ENCODE measurements at places on chromosomes 4 and X.

- no peak overlapping the region for H3K4me3 ChIP-seq
- no peak for DNase-seq
- no peaks in the 10 kb centered on the region for H3K4me1 ChIP-seq
- H3K27me3 ChIP-seq, result no peaks in the 10 kb centered on the region
- no peaks in the 10 kb centered on the region for H3K36me3 ChIP-seq
Observed at GRCh38 chrX:23820235-23820782, 37.3 kb downstream of the SAT1 start.

- DNase-seq, result no peak
- H3K4me1 ChIP-seq, result peaks cover 9% of the 10 kb centered on the region
- no peaks in the 10 kb centered on the region for H3K27me3 ChIP-seq
- peak overlapping the region; percentile 26 for H3K4me3 ChIP-seq
- no peaks in the 10 kb centered on the region for H3K36me3 ChIP-seq
- H3K27ac ChIP-seq, result peak overlapping the region; percentile 59
Observed at GRCh38 chrX:74535086-74535407, 79.4 kb downstream of the RLIM start.

DNA sequence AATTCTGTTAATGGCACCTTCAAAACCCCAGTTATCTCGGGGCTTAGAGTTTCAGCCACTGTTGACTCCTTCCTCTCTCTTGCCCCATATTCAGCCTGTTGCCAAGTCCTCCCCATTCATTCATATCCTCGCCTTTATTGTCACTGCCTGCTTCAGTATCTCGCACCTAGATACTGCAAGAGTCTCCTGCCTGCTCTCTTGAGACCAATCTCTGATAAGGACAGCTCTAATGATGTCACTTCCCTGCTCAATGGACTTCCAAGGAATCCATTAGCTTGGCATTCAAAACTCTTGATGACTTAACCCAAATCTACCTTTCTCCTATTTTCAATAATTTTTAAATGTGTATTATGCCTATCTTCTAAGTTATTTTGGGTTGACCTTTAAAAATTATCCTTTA lies 1.1 kb upstream of the UBE2A start:
- H3K27me3 ChIP-seq, result no peaks in the 10 kb centered on the region
- H3K27ac ChIP-seq, result no peak overlapping the region
- DNase-seq, result no peak
- H3K4me3 ChIP-seq, result peak overlapping the region; percentile 85
- H3K4me1 ChIP-seq, result peaks cover 10% of the 10 kb centered on the region

GRCh38 chr4:174214101-174214878 lies 69.2 kb downstream of the FBXO8 start:
- no peak overlapping the region for H3K27ac ChIP-seq
- H3K27me3 ChIP-seq, result peaks cover 71% of the 10 kb centered on the region
- no peaks in the 10 kb centered on the region for H3K36me3 ChIP-seq
- no peak for DNase-seq

DNA sequence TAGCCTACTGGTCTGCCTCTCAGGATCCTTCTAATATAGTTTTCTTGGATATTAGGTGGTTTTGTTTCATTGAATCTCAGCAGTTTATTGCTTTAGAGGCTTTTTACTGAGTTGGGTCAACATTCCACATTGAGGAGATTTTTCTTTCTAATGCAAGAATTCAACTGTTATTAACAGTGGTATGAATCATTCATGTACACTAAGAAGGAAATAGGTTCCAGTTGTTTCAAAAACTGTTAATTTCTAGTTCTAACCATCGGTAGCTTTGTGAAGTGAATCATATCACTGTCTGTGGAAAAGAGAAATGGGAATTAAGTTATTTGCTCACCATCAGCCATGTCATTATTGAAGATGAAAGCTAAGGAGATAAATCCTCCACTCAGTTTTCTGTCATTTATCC lies 331.5 kb downstream of the RPA4 start:
- H3K4me1 ChIP-seq, result no peaks in the 10 kb centered on the region
- H3K27ac ChIP-seq, result no peak overlapping the region
- H3K36me3 ChIP-seq, result no peaks in the 10 kb centered on the region
- H3K4me3 ChIP-seq, result no peak overlapping the region
- no peaks in the 10 kb centered on the region for H3K27me3 ChIP-seq

DNA sequence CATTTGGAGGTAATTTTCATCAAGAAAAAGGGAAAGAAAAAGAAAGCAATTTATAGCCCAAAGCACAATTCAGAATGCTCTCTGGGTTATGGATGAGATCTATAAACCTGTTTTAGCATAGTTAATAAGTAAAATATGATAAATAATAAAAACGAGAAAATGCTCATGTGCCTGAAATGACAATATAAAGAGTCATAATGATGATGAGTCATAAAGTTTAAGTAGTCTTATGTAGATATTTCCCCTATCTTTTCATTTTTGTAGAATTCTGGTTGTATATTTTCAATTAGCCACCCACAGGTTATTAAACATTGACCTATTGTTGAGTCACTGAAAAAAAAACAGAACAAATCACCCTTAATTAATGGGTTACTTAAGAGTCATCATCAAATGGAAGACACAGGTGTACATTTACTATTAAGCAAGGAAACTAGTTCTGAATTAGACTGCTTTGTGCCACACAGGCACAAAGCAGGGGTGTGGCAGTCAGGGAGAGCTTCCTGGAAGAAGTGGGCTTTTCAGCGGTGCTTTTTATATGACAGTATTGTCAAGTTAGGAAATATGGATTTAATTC lies 29.3 kb downstream of the BEND4 start:
- no peaks in the 10 kb centered on the region for H3K27me3 ChIP-seq
- no peak overlapping the region for H3K27ac ChIP-seq
- H3K4me1 ChIP-seq, result no peaks in the 10 kb centered on the region
- H3K4me3 ChIP-seq, result no peak overlapping the region
- no peaks in the 10 kb centered on the region for H3K36me3 ChIP-seq

All from endothelial cell of umbilical vein (primary cell).